Kasumi-1 (cell line): ENCODE measurements at places on chromosomes 6 and 20.
A peak's percentile ranks its signal among the peaks of the same experiment; 100 is the strongest.

- no peak for DNase-seq
Observed at GRCh38 chr6:54185885-54186284, 74.6 kb downstream of the MLIP start.

- no peak for DNase-seq
Observed at GRCh38 chr20:35988910-35989463, 20.6 kb downstream of the CNBD2 start.

DNA sequence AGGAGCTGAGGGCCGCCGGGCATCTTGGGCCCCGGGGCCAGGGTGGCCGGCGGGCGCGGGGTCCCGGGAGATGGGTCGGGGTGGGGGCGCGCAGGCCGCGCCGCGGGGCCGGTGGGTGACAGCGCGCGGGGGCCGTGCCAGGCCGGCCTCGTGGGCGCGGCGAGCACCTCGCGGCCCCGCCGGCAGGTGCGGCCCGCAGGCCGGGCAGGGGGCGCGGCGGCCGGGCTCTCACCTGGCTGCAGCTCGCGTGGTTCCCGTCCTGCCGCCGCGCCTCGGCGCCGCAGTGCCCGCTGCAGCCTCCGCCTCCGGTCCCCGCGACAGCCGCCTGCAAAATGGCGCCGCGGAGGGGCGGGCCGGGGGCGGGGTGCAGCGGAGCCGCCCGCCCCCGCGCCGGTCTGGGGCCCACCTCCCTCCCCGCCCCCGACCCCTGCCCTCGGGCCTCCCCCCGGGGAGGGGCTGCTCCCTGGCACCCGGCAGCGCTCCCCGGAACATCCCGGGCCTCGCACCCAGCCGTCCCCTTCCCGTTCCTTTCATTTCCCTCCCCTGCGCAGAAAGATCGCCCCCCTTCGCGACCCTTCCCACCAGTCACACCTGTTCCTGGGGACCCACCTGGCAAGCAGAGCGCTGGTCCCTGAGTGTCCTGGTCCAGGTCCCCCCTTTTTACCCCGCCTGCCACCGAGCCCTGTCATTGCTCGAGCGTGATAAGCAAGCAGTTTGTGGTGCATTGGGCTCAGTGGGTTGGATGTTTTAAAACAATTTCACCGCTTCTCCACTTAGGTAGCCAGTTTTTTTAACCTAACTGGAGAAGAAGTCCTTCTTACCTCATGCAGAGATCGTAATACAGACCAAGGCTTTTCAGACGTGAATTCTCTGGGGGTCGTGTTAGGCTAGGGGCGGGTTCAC lies at the start of gene SLC23A2:
Gene SLC23A2, minus strand, starts transcription at position 337 of the 903 bp plus-strand sequence. CDS start 68,948 bp downstream, outside the sequence.
- DNase-seq, result peak; percentile 45

GRCh38 chr6:164101859-164102258 lies 687.3 kb downstream of the QKI start:
- no peak for DNase-seq

- DNase-seq, result no peak
Observed at GRCh38 chr6:156457601-156458000, 319.6 kb upstream of the ARID1B start.

DNA sequence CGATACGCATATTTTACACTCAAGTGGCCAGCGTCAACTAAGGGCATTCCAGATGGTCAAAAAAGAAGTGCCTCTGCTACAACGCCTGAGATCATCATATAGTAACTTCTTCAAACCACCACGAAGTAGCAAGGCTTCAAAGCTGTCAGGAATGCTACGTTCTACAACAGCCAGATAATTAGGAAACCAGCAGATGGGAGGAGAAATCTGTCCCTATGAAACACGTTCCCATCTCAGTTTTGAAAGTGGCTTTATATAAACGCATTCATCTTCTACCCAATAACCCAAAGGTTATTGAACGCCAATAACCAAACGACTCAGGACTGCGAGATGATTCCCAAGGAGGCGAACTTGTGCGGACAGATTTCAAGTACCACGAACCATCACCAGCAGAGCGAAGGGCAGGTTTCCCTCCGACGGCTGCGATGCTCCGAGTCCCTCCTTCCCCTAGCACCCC lies 1.2 kb downstream of the ABHD12 start:
- DNase-seq, result peak; percentile 42

DNA sequence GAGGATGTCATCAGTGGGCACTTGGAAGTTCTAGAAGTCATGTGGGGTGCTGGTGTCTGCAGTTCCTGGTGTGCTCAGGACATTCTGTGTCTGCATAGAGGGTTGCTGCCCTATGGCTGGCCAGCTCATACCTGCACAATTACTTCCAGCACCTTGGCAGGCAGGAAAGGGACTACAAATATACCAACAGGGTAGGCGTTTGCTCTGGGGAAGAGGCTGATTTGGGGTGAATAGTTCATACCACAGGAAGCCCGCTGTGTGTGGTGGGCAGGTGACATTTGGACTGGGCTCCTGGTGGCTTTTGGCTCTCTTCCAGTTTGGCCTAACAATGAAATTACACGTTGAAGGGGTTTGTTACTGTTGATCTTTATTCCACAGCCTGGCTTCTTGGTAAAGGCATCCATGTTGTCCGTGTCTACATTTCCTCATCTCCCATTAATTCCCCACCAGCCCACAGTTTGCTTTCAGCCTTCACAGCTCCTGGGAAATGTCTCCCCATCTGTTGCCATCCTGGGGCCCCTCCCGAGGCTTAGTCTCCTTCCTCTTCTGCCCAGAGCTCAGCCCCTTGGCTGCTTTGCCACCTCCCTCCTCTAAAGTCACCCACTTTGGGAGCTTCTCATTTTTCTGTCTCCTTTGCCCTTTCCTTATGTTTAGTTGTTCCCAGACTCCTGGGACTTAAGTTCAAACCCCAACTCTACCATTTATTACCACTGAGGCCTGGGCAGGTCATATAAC lies 88.1 kb downstream of the RSPH3 start:
- DNase-seq, result no peak

DNA sequence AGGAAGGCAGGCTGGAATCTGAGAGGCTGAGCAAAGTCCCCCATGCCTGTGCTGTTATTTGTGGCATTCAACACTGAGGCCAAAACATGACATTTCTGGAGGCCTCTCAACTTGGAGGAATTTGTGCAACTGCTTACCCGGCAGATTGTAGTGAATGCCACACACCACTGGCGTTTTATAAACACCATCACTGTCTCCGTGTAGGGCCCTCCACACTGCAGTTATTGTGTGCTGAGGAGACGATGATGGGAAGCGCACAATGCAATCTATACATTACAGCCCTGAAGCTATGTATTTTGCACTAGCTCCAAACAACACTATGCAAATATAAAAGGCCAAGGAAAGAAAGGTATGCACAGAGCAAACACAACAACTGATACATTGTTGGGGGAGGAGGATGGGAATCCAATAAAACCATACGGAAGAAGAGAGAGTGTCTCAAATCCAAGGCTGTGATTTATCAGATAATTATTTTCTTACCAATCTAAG lies 106.5 kb downstream of the SMLR1 start:
- no peak for DNase-seq

- no peak for DNase-seq
Observed at GRCh38 chr6:54776891-54777290, 69.7 kb upstream of the FAM83B start.

DNA sequence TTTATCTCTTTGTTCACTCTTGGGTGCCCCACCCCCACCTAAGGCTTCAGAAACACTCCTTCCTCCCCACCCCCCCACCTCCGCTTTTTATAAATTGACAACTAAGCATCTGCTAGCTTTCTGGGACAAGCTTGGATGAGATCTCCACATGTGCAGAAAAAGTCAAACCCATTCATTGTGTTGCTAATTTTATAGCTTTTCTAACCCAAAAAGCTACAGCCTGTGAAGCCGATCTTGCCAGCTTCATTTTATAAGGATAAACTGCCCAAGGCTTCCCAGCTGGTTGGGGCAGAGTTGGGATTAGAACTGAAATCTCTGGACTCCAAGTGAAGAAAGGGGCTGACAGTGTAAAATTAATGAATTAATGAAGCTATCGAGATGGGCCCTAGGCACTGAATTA lies 24.1 kb downstream of the BPIFB4 start:
- DNase-seq, result no peak

GRCh38 chr20:18394363-18394762 lies 72.5 kb downstream of the DZANK1 start:
- no peak for DNase-seq

DNA sequence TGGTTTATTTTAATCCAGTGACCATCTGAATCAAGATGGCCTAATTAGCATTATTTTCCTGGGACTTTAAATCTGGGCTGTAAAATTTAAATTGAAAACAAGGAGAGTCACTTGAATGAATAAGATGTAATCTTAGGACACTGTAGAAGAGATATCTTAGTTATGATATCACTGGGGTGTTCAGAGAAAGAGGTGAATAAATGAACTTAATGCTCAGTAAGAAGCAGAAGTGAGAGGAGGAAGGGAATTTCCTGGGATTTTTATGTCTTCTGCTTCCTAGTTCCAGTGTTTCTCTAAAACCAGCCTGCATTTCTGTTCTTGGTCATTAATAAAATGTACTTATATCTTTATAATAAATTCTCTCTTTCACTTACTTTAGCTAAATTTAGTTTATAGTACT lies 136.8 kb upstream of the PTPRK start:
- no peak for DNase-seq

DNA sequence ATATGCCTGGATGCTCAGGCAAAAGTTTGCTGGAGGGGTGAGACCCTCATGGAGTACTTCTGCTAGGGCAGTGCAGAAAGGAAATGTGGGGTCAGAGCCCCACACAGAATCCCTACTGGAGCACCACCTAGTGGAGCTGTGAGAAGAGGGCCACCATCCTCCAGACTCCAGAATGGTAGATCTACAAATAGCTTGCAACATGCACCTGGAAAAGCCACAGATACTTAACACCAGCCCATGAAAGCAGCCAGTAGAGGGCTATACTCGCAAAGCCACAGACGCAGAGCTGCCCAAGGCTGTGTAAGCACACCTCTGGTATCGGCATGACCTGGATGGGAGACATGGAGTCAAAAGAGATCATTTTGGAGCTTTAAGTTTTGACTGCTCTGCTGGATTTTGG lies 60.7 kb upstream of the GJE1 start:
- no peak for DNase-seq

- no peak for DNase-seq
Observed at GRCh38 chr6:116221067-116221466, 32.8 kb downstream of the TSPYL4 start.

- no peak for DNase-seq
Observed at GRCh38 chr6:84553527-84553926, 210.9 kb downstream of the TBX18 start.

DNA sequence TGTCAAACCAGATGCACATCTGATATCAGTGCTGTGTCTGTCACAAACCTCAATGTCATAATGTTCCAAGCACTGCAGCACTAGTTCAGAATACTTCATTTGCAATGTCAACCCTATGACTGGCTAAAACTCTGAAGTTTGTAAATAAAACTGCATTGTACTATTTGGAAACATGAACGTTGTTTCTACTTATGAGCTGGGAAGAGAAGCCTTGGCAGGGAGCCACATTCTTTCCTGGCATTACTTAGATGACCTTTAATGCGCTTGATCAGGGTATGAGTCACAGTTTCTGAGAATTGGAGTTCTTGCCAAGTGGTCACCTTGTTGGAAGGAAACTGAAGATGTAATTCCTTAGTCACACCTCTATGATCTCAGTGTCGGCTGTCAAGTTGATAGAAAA lies 664.8 kb upstream of the MMS22L start:
- DNase-seq, result no peak

DNA sequence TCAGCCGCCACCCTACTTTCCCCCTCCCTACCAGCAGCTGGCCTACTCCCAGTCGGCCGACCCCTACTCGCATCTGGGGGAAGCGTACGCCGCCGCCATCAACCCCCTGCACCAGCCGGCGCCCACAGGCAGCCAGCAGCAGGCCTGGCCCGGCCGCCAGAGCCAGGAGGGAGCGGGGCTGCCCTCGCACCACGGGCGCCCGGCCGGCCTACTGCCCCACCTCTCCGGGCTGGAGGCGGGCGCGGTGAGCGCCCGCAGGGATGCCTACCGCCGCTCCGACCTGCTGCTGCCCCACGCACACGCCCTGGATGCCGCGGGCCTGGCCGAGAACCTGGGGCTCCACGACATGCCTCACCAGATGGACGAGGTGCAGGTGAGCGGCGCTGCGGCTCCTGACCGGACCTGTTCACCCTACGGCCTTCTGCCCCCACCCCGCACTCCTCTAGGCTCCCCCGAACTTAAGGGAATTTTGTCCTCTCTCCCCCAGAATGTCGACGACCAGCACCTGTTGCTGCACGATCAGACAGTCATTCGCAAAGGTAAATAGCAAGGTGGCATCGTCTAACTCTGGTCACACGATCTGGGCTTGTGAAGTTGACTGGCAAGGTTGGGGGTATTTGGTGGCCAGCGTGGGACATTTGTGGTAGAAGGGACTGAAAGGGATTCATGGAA lies 2.3 kb downstream of the TFAP2C start:
- no peak for DNase-seq

DNA sequence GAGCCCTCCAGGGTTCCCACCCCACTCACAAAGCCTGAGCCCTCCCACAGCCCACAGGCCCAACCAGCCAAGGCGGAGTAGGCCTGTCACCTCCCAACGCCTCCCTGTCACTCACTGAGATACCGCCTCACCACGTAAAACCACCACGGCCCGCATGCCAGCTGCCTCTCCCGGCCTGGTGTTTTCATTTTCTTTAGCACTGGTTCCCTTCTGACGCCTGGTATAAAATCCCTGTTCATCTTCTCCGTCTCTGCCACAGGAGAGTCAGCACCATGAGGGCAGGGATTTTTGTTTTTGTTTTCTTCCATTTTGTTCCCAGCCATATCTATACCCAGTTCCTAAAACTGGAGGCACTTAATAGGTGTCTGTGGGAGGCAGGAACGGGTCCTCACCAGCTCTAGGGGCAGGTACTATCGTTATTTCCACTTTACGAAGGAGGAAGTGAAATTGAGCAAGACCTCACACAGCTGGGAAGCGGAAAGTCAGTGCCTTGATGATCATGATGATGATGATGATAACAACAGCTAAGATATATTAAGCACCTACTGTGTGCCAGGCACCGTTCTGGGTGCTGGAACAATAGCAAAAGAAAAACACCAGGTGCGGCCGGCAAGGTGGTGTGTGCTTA lies 58.6 kb downstream of the SNAI1 start:
- no peak for DNase-seq

GRCh38 chr6:86825436-86825835 lies 111.9 kb upstream of the HTR1E start:
- DNase-seq, result no peak

DNA sequence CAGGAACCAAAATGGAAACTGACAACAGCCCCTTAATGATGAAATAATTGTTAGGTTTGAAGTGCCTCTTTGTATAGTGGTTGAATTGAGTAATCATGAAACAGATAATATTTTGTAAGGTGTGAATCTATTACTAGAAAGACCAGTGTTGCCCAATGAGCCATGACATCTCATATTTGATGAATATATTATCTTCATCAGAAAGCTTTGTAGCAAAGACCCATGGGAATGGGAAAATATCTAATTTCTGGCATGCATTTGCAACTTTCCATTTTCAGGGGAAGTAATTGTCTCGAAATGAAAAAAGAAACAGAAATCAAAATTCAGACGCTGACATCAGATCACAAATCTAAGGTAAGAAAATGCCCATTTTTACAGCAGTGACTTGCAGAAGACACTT lies 57.3 kb upstream of the LAMP5 start:
- DNase-seq, result no peak
